Bronchial epithelial cell (primary cell): ENCODE measurements at places on chromosomes 1 and 21.
A peak's percentile ranks its signal among the peaks of the same experiment; 100 is the strongest.

- peak; percentile 34 for DNase-seq
Observed at GRCh38 chr1:107405236-107405635, 264.4 kb downstream of the NTNG1 start.

DNA sequence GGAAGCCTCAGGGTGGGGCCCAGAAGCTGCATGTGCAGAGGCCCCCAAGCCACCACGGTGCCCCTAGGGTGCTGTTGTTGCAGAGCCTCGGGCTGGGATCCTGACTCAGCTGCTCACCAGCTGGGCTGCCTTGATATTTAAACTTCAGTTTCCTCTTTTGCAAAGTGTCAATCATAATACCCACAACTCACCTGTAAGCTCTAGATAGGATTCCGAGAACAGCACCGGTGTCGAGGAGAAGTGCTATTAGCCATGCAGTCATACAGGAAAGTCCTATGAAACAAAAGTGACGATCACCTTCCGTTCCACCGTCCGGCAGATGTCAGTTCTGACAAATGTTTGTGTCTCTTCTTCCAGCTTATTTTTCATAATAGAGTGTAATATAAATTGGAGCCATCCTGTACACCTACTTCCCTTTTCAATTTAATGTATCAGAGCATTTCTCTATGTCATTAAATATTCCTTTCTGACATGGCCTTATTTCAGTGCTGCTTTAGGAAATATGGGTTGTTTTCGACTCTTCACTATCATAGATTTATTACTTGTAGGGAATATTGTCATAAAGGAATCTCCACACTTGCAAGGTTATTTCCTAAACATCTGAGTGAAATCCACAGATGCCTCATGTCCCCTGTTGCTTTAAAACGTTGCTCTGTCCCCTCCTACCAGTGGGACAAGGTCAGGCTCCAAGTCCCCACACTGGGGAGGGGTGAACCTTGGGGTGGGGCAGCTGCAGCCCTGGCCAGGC is 100.8 kb downstream of the SIK1 start:
- DNase-seq = no peak

- DNase-seq = peak; percentile 88
Observed at GRCh38 chr21:40507978-40508377, 339.0 kb downstream of the DSCAM start.

DNA sequence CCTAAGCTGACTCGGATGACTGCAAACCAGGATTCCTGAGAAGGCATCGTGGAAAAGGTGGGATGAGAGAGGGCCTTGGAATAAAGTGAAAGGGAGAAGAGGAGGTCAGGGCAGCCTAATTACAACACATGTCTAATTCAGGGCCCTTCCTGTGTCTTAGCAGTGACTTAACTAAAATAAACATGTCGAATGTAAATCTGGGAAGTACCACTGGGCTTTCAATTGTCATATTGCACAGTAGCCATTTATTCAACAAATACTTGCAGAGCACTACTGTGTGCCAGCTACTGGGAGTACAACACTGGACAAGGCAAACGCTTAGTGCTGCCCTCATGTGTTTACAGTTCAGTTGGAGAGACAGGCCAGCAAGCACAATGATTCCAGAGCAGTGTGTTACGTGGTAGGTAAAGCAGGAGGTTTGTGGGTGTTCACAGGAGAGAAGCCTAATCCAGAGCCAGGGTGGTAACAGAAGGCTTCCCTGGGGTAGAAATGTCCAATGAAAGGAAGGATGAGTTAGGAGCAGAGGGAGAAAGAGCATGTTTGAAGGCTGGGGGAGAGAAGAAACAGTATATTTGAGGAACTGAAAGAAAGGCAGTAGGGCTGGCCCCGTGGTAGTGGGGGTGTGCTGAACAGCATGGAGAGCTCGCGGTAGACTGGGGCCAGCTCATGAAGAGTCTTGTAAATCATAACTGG is 38.0 kb upstream of the RASAL2 start:
- peak; percentile 70 for DNase-seq

DNA sequence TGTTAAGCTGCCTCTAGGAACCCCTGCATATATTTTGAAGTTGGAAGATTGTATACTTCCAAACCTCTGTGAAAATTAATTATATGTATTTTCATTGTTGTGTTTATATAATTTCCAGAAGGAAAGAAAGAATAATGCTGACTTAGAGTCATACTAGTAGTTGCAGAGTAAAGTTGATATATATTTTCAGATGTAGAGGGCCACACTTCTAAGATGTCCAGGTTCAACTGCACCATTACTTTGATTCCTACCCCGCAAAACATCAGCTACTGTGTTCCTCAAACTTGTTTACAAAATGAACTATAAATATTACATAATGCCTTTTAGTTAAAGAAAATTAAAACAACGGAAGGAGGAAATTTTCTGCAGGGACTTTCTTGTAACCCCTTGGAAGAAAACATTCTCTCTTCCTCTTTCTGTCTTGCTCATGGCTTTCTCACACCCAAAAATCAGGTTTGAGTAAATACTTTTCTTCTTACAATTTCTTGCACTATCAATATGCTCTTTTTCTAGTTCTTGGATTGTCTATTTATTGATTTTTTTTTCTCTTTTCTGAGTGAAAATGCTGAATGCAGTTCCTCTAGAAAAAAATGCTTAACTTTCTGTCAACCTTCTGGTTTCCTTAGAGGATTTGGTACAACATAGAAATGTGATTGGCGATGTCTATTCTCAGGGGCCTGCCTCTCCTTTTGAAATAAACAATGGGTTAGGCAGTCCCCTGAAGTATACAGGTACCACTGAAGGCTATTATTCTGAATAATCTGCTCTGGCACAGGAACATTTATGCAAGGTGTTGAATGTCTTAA is 867.8 kb downstream of the TTLL7 start:
- no peak for DNase-seq

DNA sequence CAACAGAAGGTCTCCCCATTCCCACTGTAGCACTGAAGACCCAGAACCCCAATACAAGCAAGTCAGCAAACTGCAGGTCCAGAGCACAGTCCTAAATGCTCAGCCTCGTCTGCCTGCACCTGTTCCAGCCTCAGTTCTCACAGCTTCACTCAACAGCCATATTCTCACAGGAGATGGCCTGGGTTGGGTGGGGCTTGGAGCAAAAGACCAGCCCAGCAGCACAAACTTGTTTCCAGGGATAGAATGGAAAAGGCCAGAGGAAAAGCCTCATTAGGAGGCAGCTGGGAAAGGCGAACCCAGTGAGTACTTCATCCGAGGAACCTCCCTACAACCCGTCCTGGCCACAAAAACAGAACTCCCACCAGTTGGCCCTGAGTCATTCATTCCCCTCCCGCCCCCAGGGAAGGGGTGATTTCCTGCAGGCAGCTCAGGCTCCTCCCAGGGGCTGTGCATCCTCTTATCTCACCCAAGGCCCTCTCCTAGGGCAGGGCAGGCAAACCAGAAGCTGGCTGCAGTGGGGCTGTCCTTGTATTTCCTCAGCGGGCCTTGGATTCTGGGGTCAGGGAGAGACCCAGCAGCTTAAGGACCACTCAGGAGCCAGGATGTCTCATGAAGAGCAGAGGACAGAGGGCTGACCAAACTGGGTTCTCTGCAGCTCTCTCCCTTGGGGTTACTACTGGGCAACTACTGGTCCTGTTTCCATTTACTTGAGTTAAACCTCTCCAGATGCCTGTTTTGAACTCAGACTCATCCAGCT is 7.4 kb upstream of the MPL start:
- peak; percentile 66 for DNase-seq

DNA sequence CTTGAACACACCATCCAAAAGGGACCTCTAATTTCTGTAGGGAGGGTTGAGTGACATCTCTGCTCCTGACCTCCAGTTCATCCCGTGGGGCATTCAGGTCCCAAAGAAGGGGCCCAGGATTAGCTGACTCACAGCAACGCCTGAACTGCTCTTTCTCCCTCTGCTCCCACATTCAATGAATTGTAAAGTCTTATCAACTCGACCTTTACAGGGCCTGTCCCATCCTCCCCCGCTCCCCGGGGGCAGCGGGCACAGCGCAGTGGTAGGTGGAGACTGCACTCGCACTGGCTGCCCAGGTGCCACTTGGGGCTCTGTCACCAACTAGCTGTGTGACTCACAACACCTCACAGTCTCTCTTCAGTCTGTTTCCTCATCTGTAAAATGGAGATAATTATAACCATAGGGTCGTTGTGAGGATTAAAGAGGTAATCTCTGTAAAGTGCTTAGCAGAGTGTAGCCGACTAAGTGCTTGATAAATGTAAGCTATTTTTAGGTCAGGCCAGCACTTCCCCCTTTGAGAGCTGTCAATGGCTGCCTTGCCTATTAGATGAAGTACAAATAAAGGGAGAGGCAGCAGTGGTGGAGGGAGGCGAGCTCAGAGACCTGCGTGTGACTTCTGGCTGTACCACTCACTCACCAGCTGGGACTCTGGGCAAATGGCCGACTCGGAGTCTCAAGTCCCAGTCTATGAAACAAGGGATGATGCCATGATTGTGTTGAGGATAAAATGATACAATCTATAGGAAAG is 637 bp upstream of the MYBPHL start:
- DNase-seq = no peak

DNA sequence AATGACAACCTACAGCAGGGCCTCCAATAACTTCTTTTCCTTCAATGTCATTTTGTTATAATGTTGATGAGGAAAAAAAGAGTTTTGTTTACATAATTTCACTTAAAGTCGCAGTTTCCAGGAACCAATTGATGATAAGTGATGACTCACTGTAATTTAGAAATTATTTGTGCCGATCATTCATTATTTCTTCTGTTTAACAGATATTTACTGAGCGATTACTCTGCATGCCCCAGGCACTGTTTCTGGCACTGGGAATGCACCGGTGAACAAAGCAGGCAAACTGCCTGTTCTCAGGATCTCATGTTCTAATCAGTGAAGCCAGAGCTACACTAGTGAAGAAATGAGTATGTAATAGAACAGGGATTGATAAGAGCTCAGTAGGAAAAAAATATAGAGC is 403.4 kb downstream of the NTNG1 start:
- DNase-seq = peak; percentile 75

GRCh38 chr1:228972576-228972975 is 237.3 kb downstream of the RHOU start:
- DNase-seq = no peak

DNA sequence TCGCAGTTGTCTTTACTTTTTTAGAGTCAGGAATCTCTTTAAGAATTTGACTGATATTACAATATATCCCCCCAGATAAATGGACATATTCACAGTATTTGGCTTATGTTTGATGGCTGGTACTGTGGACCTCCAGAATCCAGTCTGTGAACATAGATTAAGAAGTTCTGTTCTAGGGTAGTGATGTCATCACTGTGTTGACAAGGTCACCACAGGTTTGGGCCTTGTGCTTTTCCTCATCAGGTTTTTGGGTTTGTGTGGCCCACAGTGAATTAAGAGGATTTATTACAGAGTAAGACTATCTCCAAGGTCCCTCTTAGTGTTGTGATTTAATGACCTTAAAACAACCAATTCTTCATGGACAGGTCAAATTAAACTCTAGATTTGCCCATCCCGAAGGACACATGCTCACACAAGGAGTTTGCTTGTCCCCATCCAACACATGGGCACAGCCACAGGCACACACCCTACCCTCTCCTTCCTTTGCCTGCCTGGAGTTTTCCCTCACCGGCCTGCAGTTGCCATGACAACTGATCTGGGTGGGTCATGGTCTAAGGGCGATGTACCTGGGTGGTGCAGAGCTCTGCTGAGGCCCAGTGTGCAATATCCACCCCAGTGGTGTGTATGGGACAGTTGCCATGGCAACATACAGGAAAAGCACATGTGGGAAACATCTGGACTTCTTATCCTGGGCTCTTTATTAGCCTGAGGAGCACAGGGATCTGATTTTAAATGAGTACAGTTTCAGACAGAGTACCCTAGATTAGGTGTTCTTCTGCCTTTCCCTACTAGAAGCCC is 98.6 kb downstream of the NAV1 start:
- DNase-seq = no peak

- no peak for DNase-seq
Observed at GRCh38 chr1:197920067-197920396, 2.9 kb downstream of the LHX9 start.

DNA sequence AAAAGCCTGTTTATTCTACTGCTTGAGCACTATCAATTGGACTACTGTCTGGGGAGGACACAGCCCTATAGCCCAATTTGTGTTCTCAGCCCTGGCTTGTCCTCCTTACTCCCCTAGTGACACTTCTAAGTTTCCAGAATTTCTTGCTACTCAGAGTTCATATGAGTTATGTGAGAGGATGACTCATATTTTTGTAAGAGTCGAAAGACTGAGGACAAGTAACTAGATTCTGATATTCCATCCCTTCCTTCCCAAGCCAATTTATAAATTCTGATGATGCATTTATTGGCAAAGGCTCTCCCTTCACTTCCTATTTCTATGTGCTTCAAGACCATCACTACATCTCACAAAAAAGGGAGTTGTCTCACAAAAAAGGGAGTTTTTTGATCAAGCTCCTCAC is 422.2 kb upstream of the DEPDC1 start:
- no peak for DNase-seq

DNA sequence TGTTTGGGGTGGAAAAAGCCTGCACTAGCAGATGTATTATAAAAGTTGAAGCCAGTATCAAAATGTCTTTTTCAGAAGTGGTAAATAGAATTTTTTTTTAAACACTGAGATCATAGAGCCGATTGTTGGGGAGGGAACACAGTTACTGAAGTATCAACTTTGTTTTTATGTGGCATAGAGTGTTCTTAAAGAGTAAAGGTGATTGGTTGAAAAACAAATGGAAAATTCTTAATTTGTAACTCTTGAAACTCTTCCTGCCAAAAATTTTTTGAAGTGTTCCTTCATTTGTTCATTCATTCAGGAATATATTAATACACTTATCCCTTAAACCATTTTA is 83.3 kb downstream of the DISP1 start:
- no peak for DNase-seq

DNA sequence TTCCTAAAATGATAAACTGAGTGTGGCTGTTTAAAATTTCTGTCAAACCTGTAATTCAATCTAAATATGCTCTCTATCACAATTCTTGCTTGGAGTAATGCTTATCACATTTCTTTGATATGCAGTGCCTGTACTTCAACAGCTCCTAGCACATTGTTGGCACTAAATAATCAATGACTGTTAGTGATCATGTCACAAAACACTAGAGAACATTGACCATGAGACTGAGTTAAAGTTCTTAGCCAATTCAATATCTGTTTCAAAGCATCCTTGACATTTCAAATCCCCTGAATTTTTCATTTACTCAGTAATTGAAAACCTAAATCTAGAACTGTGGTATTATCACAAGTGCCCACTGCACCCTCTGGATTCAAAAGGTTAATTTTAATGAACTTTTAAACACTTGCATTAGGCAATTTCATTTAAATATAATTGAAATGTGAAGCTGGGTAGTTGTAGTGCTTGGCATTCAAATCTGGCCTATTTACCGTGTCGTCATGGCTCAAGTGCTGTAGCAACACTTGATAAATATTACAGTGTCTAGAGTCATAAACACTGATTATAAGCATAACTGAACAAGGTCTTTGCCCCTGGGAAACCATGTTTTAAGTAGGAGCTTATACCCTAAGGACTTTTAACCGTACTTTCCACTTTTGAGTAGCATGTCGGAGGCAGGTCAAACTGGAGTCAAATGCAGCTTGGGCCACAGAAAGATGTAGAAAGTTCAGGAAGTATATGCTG is 143.6 kb downstream of the LRRC7 start:
- DNase-seq = no peak

GRCh38 chr1:56019922-56020321 is 559.4 kb downstream of the PLPP3 start:
- DNase-seq = no peak

- no peak for DNase-seq
Observed at GRCh38 chr1:63780565-63780964, 6.7 kb downstream of the ROR1 start.

GRCh38 chr1:167499664-167500101 is 18.6 kb downstream of the CD247 start:
- no peak for DNase-seq

- DNase-seq = peak; percentile 92
Observed at GRCh38 chr1:232486454-232487207, 143.3 kb downstream of the SIPA1L2 start.
